Sciatic nerve (tissue), 2 donors: ENCODE measurements at places on chromosomes 7 and 10. TPM values are rescaled to one million over a fixed set of nuclear protein-coding genes. Genes with fewer than 3 reads are reported as not detected.

Gene TCAF2
- total RNA-seq = 2.5 TPM

GRCh38 chr10:14374745-14375445 lies 44.2 kb upstream of the FRMD4A start:
- DNase-seq = no peak

DNA sequence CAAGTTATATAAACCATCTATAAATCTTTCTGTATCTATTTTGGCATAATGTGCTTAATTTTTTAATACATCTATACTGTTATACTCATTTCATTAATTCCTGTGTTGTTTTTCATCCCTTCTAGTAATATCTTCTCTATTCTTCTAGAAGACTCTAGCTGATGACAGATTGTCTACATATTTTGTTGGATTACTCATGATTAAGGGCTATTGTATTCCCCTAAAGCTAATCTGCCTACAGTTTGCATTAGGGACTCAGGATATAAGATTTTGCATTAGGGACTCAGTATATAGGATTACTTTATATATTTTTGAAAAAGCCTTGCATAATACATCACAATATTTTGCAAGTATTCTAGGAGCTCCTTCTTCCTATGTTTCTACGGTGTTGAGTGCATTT lies 8.3 kb upstream of the SEMA3A start:
- DNase-seq = no peak

GRCh38 chr10:131210181-131210580 lies 101.3 kb downstream of the TCERG1L start:
- peak; percentile 44 for DNase-seq

- DNase-seq = no peak
Measured at GRCh38 chr7:106405697-106406141, 120.9 kb upstream of the NAMPT start.
